ENCODE measurements at places on chromosomes 7 and 10.

- no peak for DNase-seq
Measured at GRCh38 chr10:500876-501275, 188.6 kb downstream of the DIP2C start.

- no peak for DNase-seq
Measured at GRCh38 chr7:47361236-47361635, 220.7 kb downstream of the TNS3 start.

- DNase-seq, result no peak
Measured at GRCh38 chr10:123926401-123927264, 35.0 kb upstream of the CPXM2 start.

GRCh38 chr10:117312430-117312829 is 62.8 kb downstream of the PDZD8 start:
- no peak for DNase-seq

DNA sequence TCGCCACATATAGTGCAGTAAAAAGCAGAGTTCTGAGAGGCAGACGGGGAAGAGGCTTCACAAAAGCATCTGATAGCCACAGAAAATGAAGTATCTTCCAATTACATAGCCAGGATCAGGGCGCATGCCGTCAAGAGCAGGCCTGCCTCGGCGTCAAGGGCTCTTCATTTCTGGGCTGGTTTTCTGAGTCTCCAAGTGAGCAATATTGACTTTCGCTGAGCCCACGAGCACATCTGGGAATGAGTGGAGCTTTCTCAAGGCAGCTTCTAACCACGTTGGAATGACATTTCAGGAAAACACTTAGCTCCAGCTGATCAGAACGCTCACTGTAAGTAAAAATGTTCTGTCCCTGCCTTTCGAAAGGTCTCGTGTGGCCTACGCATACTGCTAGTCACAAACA is 51.9 kb downstream of the CLRN3 start:
- no peak for DNase-seq

- DNase-seq, result no peak
Measured at GRCh38 chr10:17547060-17547459, 70.1 kb downstream of the HACD1 start.
